Stimulated activated CD8-positive, alpha-beta memory T cell treated with anti-CD3 and anti-CD28 coated beads, Interleukin-4, amount 100 ng/mL, for 48 hours (primary cell): ENCODE measurements at places on chromosomes 2 and 18.

DNA sequence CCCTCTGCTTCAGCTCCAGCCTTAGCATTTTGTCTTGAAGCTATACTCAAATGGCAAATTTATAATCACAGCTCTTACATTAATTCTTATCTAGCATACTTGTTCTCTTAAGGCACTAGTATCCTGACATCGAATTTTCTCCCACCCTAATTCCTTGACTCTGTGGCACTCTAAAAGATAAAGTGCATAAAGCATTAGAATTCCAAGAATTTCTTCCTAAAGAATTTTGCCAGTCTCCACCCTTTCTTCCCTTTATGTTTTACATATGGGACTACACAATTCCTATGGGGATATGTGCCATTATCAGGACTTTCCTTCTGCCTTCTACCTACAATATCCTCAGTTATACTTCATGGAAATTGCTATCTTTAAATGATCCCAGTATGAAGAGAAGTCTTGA lies 560.3 kb downstream of the ARHGAP15 start:
- DNase-seq, result no peak

- peak; percentile 77 for DNase-seq
Measured at GRCh38 chr2:84880645-84881521, at the start of gene TRABD2A. TRABD2A (minus strand) TSS chr2:84881084; CDS start chr2:84881039, 45 bp downstream.

DNA sequence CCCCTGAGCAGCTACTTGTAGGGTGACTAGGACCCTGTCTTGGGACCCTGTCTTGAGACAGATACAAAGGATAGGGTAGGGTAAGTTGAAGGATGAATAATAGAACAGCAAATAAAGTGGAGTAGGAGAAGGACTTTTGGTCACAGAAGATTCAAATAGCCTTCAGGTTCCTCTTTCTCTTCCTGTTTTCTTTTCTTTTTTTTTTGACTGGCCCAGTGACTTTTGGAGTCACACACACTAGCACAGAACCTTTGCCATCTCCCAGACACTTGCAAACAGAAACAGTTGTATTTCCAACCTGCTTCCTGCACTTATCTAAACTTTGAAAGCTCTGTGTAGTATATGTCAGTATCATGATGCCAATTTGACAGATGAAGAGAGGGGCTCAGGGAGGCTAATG lies 108.2 kb downstream of the TDRD15 start:
- DNase-seq, result no peak

- DNase-seq, result no peak
Measured at GRCh38 chr2:149020432-149020851, 18.1 kb upstream of the LYPD6B start.

- DNase-seq, result no peak
Measured at GRCh38 chr2:78941751-78942150, 83.8 kb upstream of the REG3G start.

DNA sequence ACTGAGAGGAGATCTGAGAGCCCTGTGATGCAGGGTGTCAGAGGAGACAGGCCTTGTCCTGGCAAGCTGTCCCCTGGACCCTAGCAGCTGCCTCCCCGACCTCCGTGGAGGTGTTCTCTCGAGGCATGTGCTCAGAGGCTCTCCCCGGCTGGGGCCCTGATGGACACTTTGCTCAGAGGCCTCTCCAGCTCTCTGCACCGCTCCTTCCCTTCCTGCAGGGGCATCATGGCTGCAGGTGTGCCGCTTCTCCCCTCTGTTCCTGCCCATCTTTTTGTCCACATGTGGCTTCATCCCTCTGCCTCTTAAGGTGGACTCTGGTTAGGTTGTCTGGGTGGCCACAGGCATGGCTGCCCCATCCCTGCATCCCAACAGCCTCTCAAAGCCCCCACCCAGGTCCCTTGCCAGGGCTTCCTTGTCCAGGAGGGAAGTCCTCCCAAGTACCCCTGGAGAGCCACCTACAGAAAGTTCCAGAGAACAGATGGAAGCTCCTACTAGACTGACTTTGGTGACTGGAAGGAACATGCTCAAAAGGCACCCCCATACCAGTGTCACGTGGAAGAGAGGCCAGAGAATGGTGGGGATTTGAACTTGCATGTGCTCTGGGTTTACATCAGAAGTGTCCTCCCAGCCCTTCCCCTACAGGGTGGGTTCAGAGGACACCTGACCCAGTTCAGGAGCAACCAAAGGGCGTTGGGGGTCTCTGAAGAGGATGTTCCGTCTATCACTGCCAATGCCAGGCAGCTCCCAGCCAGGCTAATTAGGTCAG lies 120.4 kb downstream of the KLHL29 start:
- no peak for DNase-seq

DNA sequence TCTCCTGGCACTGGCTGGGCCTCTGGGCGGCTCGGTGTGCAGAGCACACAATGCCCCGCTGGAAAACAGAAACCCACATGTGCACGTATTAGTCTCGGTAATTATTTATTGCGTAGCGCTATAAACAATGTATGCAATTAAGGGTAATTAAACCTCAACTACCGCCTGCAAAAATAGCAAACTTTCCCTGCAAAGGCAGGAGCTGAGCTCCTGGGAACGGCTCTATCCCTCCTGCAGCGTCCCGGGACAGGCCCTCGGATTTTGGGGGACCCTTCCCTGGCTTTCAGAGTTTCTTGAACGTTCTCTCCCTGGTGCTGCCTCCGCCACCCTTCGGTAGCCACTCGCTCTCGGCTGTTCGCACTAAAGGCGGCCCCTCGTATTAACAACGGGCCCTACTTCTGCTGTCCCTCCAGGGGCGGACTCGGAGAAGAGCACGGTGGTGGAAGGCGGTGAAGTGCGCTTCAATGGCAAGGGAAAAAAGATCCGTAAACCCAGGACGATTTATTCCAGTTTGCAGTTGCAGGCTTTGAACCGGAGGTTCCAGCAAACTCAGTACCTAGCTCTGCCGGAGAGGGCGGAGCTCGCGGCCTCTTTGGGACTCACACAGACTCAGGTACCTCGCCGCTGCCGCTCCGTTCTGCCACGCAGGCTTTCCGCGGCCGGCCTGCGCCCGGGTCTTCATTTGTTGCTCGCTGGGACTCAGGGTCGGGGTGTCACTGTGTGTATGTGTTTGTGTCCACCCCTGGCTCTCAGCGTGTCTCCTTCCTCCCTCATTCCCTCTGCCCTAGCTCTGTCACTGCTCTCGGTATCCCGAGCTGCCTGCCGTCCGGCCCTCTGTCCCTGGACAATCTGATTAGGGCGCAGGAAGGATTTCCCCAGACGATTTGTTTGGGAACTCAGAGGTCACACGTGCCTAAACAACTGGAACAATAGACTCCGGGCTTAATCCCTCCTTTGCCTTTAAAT lies 1.2 kb downstream of the DLX1 start:
- peak; percentile 67 for DNase-seq

DNA sequence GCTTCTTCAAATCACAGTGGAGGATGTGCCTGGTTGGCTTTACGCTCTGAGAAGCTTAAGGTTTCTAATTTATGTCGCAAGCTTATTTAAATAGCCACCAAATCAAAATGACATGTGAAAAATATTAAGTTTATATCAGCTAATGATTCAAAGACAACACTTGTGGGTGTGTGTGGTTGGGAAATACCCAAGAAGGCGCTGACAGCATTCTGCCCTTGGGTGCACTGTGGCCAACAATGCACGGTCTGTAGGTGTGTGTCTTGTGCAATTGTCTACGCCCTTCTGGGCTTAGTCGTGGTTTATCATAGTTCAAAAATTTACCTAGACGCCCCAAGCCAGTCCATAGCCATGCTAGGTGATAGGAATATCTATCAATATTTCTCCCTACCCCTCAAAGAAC lies 60.9 kb downstream of the KCTD1 start:
- peak; percentile 27 for DNase-seq

GRCh38 chr2:950080-950966 lies at the start of gene SNTG2:
SNTG2 (plus strand) TSS chr2:950849; CDS start chr2:950997, 148 bp downstream.
- peak; percentile 77 for DNase-seq

- no peak for DNase-seq
Measured at GRCh38 chr18:5851998-5852397, 43.3 kb downstream of the TMEM200C start.

- no peak for DNase-seq
Measured at GRCh38 chr2:1462994-1463393, 49.7 kb downstream of the TPO start.

- DNase-seq, result no peak
Measured at GRCh38 chr18:25005541-25006403, 346.2 kb downstream of the ZNF521 start.

- no peak for DNase-seq
Measured at GRCh38 chr2:122875091-122875865, 1119.8 kb downstream of the TSN start.

DNA sequence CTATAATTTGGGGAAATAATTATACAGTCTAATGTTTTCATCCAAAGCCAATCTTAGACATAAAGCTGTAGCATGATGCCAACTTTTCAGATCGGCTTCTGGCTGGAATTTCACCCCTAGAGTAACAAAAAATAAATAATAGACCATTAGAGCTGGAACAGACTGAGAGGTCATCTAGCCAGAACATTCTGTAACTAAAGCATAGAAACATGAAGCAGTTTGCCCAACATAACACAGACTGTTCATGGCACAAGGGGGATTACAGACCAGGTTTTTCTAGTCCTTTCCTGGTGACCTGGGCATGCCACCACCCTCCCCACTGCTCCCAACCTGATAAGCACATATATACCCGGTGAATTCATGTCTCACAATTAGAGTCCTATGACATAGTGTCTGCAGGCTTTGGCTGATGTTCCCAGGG lies 116.4 kb upstream of the PPP1CB start:
- no peak for DNase-seq

DNA sequence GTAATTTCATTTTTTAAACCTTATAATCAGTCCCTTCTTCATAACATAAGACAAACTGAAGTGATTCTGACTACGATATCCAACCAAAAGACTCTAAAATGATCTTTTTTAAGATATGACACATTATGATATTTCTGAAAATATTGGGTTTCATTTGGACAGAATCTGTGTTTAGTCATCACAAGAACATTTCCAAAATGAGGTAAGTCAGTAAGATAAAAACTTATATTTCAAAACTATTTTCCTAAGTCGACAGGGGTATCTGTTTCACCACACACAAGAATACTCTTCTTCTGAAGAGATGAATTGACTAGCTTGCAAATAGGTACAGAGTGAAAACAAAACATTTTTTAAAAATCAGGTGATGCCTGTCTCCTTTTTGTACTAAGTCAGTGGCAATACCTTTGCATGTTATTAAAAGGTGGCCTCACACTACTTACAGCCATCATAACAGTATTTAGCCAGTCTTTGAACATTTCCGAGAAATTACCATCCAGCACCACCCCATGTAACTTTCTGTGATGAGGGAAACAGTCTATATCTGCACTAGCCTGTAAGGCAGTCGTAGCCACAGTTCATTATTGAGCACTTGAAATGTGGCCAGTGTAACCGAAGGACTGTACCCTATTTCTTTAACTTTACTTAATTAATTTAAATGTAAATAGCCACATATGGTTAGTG lies 13.5 kb downstream of the STK39 start:
- no peak for DNase-seq

DNA sequence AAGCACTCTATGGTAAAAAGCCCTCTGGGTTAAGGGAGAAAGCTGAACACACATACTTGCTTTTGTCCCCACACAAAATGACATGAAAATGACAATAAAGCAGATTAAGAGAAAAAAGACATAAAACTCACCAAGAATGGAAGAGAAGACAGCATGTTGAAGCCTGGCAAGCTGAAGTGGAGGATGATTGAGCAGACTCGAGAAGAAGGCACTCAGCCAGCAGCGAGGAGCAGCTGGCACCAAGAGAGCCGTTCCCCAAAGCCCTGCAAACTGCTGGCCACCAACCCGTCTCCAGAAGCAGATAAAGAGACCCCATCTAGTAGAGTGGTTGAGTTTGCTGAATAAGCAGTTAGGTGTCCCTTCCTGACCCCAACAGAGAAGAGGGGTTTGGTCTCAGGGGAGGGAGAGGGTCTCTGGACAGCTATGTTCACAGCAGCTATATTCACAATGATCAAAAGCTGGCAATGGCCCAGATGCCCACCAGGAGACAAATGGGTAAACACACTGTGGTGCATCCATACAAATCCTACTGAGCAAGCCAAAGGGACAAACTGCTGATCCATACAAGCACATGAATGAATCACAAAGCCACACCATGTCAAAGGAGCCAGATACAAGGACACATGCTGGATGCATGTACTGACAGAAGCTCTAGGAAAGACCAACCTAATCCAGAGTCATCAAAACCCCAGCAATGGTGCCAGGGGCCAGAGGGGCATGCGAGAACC lies 36.9 kb downstream of the FAM168B start:
- DNase-seq, result no peak

DNA sequence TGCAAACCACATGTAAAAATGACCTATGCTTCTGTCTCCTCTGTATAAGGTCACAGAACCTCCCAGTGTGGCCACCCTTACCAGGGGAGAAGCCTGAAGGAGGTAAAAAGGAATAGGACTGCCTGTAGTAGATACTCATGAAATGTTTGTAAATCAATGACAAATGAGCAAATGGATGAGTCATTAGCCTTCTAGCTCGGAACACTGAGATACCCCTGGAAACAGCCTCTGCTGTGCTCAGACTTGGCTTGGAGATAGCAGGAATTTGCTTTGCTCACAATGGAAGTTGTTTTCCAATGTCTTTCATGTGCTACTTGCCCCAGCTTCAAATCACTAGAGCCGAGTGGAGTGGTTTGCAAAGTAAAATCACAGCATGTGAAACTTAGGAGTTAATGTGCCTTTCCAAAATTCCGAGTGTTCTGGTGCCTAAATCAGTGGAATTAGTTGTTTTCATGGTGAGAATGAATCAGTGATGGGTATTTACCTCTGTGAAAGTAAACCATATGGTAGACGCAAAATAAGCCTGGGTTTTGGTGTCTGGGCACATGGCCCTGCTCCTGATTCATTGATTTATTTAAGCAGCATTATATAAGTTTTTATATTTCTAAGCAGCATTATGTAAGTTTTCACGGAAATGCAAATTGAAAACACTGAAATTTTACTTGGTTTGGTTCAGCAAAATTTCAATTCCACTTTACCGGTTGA lies 154.0 kb upstream of the MAP3K20 start:
- DNase-seq, result no peak

GRCh38 chr2:239629926-239630617 lies 229.3 kb upstream of the HDAC4 start:
- no peak for DNase-seq

DNA sequence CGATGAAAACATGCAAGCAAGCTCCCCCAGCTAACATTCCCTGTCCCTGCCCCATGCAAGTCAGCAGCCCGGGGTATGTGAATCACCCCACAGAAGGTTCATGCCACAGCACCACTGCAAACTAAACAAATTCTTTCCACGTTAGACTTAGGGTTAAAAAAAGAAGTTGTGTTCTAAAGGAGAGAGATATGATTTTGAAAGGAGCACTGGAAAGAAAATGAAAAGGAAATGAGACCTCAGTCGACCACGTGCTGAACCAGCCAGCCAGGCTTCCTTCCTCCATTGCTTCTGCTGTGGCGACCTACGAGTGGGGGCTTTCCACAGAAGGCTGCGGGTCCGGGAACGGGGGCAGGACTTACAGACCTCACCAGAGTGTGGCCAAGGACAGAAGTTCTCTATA lies 52.0 kb downstream of the ARL4C start:
- peak; percentile 70 for DNase-seq

GRCh38 chr2:81324046-81324445 lies 1019.5 kb upstream of the LRRTM1 start:
- no peak for DNase-seq
